ENCODE measurements at places on chromosomes 4 and X.
A peak's percentile ranks its signal among the peaks of the same experiment; 100 is the strongest.

- DNase-seq = no peak
Measured at GRCh38 chr4:150909116-150909515, 106.0 kb downstream of the LRBA start.

DNA sequence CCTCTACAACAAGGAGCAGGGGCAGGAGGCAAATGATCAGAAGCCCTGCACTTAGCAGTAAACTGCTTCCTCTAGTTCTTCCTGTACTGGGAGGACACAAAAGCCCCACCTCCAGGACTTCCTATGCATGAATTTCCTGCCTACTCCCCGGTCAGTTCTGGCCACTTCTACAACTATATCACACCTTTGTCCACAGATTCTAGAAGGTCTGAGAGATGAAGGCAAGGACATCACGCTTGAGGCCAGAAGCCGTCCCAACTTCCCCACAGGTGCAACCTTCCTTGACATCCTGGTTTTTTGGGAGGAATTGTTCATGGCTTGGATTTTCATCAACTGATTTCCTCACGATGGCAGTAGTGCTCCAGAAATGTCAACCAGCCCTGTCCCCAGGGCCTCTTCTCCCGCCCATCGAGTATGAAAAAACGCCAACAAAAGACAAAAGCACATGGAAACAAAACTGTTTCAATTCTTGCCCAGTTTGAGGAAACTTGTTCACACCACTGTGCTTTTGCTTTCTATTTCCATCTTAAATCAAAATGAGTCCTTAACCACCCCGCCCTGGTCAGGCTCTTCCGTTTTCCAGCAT lies 206.5 kb upstream of the STK26 start:
- no peak for DNase-seq

DNA sequence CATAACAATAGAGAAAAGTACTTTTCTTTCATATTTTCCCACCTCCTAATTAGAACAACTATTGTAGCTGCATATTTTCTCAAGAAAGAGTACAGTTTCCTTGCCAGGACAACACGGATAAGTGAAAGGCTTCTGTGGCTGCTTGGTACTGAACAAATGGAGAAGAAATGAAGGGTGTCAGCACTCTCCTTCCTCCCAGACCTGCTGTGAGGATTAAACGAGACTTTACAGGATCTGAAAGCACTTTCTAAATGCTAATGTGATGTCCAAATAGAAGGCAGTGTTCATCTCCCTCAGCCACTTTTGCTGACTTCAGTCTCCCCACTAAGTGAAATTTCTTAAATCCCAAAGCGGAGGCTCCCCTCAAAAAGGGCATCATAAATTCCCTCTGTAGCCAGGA lies 13.9 kb downstream of the NIPAL1 start:
- DNase-seq = no peak

DNA sequence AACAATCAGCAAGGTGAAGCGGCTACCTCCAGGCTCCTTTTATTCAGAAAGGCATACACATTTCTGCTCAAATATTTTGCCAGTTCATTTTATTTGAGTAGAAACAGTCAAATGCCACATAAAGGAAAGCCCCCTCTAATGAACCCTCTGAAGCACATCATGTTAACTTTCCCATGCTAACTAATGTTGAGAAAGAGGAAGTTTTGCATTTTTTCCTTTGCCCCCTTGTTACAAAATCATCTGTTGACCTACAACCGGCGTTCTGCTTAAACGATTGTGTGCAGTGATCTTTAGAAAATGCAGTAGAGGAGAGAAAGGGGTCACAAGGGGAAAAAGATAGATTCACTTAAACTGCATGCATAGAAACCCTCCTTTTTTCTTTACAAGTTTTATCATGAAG lies 25.2 kb upstream of the ATXN3L start:
- DNase-seq = no peak

- no peak for DNase-seq
Measured at GRCh38 chr4:133637161-133637560, 488.1 kb downstream of the PCDH10 start.

- no peak for DNase-seq
Measured at GRCh38 chr4:8558080-8558960, 21.9 kb upstream of the GPR78 start.

- no peak for DNase-seq
Measured at GRCh38 chrX:149511081-149511480, 6.0 kb upstream of the IDS start.

DNA sequence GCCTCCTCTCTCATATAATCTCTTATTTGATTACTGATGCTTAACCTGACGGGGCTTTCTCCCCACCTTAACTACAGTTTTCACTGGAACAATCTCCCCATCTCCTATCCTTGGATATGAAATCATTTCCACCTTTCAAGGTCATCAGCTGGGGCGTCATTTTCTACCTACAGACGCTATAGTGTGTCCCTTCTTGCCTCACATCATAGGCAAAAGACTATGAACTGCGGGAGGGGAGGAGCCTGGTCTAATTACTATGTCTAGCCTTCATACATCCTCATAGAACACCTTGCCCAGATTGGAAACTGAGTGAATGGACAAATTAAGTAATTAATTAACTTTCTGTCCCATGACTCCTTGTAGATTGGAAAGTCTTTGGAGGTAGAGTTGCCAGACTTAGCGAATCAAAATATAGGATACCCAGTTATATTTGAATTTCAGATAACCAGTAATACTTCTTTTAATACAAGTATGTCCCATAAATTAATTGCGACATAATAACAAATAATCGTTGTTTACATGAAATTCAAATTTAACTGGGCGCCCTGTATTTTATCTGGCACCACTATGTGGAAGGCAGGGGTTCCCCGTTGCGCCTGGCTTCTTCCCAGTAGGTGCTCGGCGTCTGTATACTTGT lies 752 bp upstream of the ATP6AP2 start:
- no peak for DNase-seq

GRCh38 chrX:18297251-18297650 lies 57.2 kb downstream of the SCML2 start:
- DNase-seq = no peak

DNA sequence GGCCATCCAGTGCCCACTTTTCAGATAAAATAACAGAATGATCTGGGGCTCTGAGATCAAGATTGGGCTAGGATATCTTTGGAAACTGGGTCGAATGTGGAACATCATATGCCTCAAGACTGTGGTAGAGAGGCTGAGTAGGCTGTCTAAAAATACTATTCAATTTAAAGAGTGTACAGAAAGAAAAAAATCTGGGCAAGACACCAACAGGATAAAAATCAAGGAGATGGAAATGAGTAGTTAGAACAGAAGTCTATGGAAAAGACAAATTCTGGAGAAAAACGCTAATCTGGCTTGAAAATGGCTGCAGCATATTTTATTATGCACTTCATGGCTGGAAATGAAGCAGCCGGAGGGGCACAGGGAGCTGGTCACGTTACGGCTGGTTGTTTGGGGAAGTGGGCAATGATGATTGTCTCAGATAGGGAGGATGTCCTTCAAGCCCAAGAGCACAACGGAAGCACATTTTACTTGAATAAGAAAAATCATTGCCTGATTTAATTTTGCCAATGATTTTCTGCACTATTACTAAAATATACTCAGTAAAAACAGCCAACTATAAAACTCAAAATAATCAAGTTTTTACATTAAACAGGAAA lies 27.1 kb upstream of the MAPK10 start:
- DNase-seq = no peak

GRCh38 chr4:155371432-155372043 lies 5.2 kb downstream of the MAP9 start:
- DNase-seq = peak; percentile 35

DNA sequence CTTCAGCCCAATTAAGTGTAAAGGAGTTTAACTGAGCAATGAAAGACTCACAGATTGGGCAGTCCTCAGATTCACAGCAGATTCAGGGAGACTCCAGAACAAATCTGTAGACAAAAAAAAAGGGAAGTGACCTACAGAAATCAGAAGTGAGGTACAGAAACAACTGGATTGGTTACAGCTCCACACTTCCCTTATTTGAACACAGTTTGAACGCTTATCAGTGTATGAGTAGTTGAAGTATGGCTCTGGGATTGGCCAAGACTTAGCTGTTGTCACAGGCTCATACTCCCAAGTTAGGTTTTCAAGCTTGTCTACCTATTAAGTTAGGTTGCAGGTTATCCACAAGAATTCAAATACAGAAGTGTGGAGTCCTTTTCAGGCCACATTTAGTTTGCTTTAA lies 112.4 kb upstream of the ELOVL6 start:
- DNase-seq = no peak

GRCh38 chrX:97155816-97156215 lies 272.1 kb downstream of the RPA4 start:
- no peak for DNase-seq

DNA sequence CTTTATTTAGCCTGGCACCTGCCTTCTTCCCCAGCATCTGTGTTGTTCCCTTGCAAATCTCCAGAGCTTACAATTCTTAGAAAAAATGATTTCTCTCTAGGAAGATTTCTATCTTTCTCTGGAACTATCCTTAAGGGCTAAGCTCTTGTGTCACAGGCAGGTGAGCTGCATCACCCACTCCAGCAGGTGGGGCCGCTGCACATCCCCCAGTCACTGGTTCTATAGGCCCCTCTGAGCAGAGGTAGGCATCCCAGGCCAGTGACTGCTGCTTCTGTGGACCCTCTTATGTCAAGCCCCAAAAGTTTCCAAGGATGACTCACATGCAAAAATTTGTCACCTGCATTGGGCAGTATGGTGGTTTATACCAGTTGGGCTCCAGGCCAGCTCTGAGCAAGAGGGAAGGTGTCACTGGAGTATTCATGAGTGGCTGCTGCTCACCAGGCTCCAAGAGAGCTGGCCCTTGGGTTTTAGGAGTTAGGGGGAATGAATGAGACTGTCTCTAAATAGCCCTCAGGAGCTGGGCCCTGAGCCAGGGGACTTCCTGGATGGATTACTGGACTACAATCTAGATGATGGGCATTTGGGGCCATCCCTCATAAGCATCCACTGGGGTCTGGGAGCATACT lies 208.1 kb upstream of the EOLA2 start:
- DNase-seq = no peak

DNA sequence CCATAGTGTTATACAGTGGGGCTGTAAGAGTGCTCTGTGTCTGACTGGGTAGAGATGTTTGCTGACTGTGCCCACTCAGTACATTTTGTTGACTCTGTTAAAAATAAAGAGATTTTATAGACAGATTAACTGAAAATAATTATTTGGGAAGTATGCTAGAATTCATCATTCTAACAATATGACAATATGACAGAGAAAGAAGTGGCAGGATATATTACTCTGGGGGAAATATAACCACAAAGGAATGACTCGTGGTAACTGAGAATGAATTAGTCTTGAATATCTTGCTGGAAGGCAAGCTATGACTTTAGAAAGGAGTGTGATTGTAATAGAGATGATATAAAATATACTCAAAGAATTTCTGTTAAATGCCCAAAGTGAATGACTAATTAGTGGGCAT lies 46.8 kb downstream of the TMEM165 start:
- DNase-seq = no peak

DNA sequence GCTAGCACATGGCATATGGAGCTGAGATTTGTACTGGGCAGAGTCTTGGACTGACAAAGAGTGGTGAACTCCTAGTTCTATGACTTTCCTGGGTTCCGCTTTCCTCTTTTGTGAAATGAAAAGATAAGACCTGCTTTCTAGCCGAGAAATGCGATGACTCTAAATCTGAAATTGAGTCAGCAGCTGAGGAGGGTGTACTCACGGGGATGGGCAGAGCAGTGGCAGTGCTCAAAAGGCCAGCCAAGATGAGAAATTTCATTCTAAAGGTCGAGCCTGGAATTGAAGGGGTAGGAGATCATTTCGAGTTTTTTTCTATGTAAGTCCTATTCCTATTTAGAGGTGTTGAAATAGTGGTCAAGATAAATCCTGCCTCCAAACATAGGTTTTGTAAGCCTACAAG lies 47.0 kb downstream of the NUDT9 start:
- no peak for DNase-seq

DNA sequence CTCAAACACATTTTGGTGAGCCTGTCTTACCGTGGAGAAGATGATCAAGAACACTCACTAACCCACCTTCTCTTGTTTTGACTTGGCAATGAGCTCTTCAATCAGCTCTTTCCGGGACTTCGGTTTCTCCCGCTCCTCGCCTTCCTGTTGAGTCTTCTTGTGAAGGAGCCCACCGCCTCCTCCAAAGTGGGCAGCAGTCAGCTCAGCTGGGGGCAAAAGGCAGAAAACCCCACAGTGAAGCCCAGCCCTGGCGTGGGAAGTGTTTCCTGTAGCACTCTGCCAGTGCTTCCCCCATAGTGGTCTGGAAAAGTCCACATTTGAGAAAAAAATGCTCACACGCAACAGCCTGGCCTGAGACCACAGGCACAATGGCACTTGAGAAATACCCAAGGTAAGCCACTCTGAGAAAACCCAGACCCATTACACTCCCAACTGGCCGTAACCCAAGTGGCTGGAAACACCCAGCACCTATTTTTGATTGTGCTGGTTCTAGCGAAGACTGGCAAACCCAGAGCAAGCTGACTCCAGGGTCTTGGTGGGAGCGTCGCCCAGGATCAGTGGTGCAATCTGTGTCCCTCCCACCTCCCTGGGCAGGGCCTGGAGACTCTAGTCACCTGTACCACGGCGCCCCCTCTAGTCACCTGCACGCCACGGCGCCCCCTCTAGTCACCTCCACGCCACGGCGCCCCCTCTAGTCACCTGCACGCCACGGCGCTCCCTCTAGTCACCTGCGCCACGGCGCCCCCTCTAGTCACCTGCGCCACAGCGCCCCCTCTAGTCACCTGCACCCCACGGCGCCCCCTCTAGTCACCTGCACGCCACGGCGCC lies 8.6 kb downstream of the NOP14 start:
- no peak for DNase-seq

DNA sequence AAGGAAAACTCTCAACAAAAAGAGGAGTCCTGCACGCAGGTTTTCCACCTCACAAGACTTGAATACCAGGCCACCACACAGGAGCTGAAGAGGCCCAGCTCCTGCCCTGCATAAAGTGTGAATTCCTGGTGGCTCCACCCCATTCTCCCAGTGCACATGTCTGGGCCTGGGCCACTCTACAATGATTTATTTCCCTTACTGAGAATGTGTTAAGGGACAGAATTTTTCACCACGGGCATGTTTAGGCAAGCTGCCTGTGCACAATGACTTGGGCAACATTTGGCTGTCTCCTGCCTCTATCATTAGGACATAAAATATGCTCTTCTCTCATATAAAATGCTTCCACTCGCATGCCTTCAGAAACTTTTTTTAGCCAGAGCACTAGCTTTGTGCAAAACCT lies 197.1 kb downstream of the SLC7A11 start:
- DNase-seq = no peak

GRCh38 chrX:30627818-30628652 lies 25.2 kb upstream of the GK start:
- DNase-seq = no peak

DNA sequence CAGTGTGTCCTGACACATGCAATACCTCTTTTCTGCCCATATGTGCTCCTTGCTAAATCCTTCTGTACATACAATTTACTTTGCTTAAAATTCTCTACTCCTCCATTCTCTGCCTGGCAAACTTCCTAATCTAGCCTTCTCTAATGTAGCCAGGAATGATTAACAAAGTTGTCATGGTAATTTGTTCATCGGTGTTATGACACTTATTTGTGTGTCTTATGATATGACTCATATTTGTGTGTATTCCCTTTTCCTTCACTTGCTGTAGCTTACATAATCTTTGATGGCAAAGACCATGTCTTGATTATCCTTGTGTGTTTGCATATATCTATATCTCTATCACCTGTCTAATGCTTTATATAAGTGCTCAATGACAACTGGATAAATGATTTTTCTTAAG lies 133.3 kb downstream of the COL25A1 start:
- DNase-seq = no peak

Data from COR-L47 (cell line).